ENCODE measurements at places on chromosomes 1 and 21.

DNA sequence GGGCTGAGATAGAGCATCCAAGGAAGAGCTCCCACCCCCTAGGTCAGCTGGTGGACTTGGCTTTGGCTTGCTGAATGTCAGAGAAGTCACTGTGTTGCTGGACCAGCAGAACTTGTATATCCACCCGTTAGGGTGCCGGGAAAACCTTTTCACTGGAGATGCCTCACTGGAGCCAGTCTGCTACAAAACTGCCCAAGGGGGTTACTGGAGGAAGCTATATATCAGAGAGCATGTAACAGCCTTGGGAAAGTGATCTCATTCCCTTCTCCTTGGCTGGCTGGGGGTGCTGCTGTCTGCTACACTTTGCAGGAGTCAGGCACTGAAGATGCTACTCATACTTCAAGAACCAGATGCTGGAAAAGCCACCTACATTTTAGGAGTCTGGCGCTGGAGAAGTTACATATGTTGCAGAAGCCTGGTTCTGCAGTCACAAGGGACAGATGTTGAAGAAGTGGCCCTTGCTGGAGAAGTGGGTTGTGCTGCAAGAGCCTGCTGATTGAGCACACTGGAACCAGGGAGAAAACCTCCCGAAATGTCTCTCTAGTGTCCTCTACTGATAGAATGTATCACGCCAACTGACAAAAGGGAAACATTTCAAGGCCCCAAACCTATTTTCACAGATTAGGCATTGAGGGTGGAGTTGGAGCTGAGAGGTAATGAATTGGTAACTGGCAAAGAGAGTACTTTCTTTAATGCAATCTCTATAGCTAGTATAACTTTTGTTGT lies 250.6 kb downstream of the SPATA17 start:
- DNase-seq, result no peak

DNA sequence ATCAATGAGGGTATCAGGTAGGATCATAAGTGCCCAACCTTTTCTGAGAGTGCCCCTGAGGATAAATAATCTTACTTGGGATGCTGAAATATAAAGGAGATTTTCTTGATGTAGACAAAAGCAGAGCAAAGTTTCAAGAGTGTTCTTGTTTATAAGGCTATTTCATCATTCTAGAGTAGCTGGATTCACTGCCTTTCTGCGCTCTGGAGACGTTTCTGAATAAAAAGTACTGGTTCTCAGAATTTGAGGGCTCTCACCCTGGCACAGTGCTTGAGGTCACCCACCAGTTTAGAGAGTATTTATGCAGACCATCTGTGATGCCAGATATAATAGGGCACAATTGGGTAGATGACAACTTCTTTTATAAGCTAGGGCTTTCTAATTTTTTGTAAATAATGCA lies 103.3 kb downstream of the GDAP2 start:
- DNase-seq, result no peak

- no peak for DNase-seq
Measured at GRCh38 chr1:236063551-236063918, 1.4 kb downstream of the NID1 start.

DNA sequence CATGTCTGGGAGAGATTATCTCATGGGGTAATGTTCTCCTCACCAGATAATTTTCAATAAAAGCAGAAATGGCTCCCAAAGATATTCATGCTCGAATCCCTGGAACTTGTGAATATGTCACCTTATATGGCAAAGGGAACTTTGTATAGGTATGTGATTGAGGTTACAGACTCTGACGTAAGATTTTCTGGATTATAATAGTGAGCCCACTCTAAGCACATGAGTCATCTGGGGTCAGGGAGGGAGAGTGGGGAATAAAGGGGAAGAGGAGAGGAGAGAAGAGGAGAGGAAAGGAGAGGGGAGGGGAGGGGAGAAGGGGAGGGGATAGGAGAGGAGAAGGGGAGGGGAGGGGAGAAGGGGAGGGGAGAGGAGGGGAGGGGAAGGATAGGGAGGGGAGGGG lies 1193.9 kb downstream of the PLA2G4A start:
- DNase-seq, result no peak

GRCh38 chr1:31437433-31438037 lies 24.5 kb downstream of the SERINC2 start:
- DNase-seq, result no peak

DNA sequence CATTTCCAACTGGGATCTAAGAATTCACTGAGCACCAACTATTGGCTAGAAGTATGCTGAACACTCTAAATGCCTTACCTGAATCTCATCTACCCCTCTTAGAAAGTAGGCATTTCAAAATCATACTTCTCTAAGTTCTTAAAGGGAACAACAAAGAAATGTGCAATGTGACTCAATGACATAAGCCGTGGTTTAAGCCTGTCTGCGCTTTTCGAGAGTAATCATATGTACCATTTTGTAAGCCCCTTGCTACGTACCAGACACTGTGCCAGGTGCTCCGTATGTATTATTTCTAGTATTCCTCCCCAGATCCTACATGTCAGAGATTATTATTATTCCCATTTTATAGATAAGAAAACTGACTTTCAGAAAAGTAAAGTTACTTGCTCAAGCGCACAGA lies 454.2 kb downstream of the SETD4 start:
- DNase-seq, result no peak

GRCh38 chr1:221085701-221086375 lies 206.6 kb downstream of the HLX start:
- DNase-seq, result no peak

All from kidney epithelial cell (primary cell).